ENCODE measurements at places on chromosomes 12 and 14. TPM values are rescaled to one million over a fixed set of nuclear protein-coding genes. Genes with fewer than 3 reads are reported as not detected.

KLRC4 gene
- total RNA-seq, result not detected

SPIC gene
- not detected for total RNA-seq

NGB gene
- total RNA-seq, result not detected

GPHB5 gene
- not detected for total RNA-seq

KRT85 gene
- total RNA-seq, result 0.06 TPM

RBP5 gene
- not detected for total RNA-seq

EFS gene
- total RNA-seq, result not detected

RHEBL1 gene
- 6.0 TPM for total RNA-seq

RD3L gene
- total RNA-seq, result not detected

SLC6A15 gene
- 3.8 TPM for total RNA-seq

RNASE1 gene
- total RNA-seq, result not detected

TRHDE gene
- total RNA-seq, result 0.02 TPM

ASB2 gene
- total RNA-seq, result 0.67 TPM

SINHCAF gene
- total RNA-seq, result 43.6 TPM

MANSC4 gene
- not detected for total RNA-seq

CAPRIN2 gene
- total RNA-seq, result 32.9 TPM

POTEM gene
- not detected for total RNA-seq

ABCB9 gene
- total RNA-seq, result 10.2 TPM

LRRIQ1 gene
- total RNA-seq, result 0.62 TPM

OASL gene
- 3.3 TPM for total RNA-seq

RNASE8 gene
- total RNA-seq, result not detected

FLVCR2 gene
- total RNA-seq, result 9.2 TPM

KCNMB4 gene
- total RNA-seq, result 0.26 TPM

C12orf57 gene
- 319 TPM for total RNA-seq

SSTR1 gene
- total RNA-seq, result not detected

HCAR2 gene
- 0.09 TPM for total RNA-seq

TSPAN19 gene
- total RNA-seq, result not detected

TPH2 gene
- not detected for total RNA-seq

IL31 gene
- not detected for total RNA-seq

SLC4A8 gene
- 1.7 TPM for total RNA-seq

FOXM1 gene
- total RNA-seq, result 89.8 TPM

SYCP3 gene
- total RNA-seq, result not detected

ARMH4 gene
- total RNA-seq, result 1.5 TPM

CIROP gene
- total RNA-seq, result not detected

LALBA gene
- total RNA-seq, result not detected

ERP27 gene
- total RNA-seq, result not detected

PDE3A gene
- 3.1 TPM for total RNA-seq

AMDHD1 gene
- total RNA-seq, result 2.4 TPM

PLEKHG7 gene
- not detected for total RNA-seq

SDR9C7 gene
- not detected for total RNA-seq

LRRC43 gene
- total RNA-seq, result not detected

PMCH gene
- total RNA-seq, result not detected

AQP5 gene
- not detected for total RNA-seq

MUCL1 gene
- not detected for total RNA-seq

GARIN6 gene
- not detected for total RNA-seq

CHGA gene
- 1.0 TPM for total RNA-seq
